ENCODE measurements at places on chromosomes 4 and X.

GRCh38 chrX:69614886-69615285, 1.0 kb upstream of the EDA start:
- DNase-seq = no peak

GRCh38 chr4:160592258-160592657, 1489.4 kb downstream of the RAPGEF2 start:
- DNase-seq = peak; percentile 10

DNA sequence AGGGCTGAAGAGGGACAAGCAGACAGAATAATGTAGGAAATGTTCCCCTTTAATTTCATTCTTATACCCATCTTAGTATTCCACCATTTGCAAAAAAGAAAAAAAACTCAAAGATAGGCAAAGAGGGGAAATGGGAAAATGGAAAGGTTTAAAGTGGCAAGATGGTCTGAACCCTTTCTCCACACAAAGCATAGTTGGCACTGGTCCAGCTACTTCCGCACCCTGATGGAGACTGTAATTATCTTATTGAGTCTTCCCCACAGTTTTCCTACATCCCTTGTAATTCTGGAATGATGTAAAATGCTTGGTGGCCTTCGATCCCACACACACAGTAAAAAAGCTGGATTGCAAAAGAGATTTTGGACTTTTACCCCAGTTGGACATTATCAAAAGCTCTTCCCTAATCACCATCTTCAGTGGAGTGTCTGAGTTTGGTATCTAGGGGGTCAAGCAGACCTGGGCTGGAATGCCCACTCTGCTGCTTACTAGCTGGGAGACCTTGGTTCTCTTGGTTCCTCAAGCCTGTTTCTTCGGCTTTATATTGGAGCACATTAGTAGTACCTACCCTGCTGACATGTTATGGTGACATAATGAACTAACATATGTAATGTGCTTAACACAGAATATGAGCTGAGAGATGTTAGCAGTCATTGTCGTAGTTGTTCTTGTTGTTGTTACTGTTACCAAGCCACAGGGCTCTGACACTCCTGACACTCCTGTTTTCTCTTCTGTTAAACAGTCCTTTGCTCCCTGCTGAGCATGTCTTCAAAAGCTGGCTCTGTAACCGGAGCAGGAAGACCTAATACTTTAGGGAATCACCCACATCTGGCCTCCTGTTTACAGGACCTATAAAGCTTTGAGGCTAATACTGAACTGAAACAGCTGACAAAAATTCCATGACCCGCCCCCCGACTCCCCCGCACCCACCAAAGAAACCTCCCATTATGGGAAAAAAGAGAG, 4.7 kb downstream of the SRPX2 start:
- peak; percentile 76 for DNase-seq

GRCh38 chr4:109020861-109021260, 258.0 kb upstream of the ETNPPL start:
- no peak for DNase-seq

DNA sequence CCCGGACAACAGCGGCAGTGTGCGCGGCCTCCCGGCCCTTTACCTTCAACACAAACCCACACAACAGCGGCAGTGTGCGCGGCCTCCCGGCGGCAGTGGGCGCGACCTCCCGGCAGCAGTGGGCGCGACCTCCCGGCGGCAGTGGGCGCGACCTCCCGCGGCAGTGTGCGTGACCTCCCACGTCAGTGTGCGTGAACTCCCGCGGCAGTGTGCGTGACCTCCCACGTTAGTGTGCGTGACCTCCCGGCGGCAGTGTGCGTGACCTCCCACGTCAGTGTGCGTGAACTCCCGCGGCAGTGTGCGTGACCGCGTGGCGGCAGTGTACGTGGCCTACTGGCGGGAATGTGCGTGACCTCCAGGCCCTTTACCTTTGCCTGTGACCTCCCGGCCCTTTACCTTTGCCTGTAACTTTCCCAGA, 576.6 kb upstream of the FRG1 start:
- DNase-seq = no peak

DNA sequence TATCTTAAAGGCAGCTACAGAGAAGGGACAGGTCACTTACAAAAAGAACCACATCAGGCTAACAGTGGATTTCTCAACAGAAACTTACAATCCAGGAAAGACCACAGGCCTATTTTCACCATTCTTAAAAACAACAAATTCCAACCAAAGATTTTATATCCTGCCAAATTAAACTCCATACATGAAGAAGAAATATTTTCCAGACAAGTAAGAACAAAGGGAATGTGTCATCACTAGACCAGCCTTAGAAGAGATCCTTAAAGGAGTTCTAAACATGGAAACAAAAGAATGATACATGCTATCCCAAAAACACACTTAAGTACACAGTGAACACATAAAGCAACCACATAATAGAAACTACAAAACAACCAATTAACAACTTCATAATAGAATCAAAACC, 105.6 kb downstream of the ANXA10 start:
- DNase-seq = no peak

All from mesendoderm (in vitro differentiated cells).